ENCODE measurements at places on chromosomes 1 and 21. TPM values are rescaled to one million over a fixed set of nuclear protein-coding genes. Genes with fewer than 3 reads are reported as not detected.

DNA sequence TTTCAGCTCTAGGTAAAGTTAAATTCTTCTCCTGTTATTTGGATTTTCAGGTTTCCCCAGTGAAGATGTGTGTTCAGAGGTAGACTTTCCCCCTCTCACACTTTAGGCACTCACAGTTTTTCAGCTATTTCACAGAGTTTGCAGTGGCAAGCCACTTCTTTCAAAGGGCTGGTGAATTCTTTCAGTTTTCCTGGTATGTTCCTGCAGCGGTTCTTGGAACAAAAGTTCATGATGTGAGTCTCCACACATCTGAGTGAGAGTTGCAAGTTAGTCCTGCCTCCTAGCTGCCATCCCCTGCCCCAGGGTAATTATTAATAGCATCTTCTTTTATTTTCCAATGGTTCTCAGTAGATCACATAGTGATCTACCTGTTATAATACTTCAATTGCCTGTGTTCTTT is 27.3 kb upstream of the CD84 start:
- DNase-seq: no peak

DNA sequence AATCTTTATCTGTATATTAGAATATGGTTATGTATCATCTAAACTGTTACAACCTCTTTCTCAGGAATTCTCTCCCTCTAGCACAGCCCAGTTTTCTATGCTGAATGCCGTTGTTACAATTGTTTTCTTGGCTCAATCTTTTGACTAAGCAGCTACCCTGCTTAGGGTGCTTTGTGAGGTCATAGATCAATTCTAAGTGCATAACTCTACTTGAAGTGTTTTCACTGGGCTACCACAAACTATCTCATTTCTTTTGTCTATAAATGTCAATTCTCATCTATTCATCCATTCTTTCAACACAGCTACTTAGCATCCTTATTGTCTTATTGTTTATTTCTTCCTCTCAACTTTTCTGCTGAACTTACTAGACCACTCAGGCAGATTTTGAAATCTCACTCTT is 77.1 kb downstream of the CEP350 start:
- no peak for DNase-seq

GRCh38 chr21:38734646-38735365 is 70.9 kb upstream of the ETS2 start:
- DNase-seq: no peak

DNA sequence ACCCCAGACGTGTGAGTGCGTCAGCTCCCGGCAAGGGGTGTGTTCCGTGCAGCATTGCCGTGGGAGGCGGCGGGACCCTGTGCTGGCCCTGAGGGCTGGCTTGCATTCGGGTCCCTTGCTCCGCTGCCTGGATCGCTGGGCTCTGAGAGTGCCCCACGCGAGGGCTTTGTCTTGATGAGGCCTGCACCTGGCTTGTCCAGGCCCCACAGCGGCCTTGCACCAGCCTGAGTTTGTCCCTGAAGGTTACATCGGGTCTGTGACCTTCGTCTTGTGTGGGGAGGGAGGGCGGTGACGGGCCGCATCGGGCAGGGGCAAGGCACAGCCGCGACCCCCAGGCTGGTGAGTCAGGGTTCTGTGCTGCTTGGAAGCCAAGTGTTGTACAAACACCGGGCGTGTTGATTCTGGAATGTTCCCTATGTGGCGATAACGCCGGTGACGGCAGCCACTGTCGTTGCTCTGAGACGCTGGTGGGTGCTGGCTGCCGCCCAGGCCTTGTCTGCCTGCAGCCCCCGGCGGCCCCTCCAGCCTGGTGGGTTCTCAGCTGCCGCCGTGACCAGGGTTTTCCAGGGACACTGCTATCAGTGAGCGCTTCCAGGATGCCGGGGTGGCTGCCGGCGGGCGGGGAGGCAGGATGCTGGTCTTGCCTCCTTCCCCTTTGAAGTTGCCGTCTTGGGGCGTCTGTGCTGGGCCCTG is 42.9 kb downstream of the SLX9 start:
- peak; percentile 57 for DNase-seq

TMPRSS2 gene
- total RNA-seq: 0.89 TPM

Measured in spinal cord (tissue), 10 donors.